Panc1 (cell line): ENCODE measurements at places on chromosomes 2 and 18. TPM values are rescaled to one million over a fixed set of nuclear protein-coding genes. Genes with fewer than 3 reads are reported as not detected.

GRCh38 chr2:45068571-45069140 is 59.4 kb upstream of the SIX2 start:
- no peak for DNase-seq

- no peak for DNase-seq
Measured at GRCh38 chr18:5662586-5663090, 118.8 kb upstream of the EPB41L3 start.

DNA sequence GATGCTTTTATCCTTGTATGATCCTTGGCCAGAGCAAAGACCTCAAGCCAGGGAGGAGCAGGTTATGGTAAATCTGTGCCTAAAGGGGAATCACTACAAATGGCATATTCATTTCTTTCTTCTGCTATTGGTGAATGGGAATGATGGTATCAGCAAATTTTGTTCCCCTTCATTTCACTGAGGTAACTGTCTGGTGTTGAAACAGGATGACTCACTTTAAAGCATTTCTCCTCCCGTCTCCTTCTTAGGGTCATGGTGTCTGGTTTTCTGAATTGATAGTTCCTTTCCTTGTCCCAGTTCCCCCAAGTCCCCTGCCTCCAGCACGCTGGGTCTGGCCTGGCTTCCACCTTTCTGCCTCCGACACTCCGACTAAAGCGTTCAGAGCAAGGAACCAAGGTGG is 109.2 kb downstream of the MREG start:
- DNase-seq: no peak

GRCh38 chr2:8819194-8819593 is 18.2 kb downstream of the KIDINS220 start:
- no peak for DNase-seq

DNA sequence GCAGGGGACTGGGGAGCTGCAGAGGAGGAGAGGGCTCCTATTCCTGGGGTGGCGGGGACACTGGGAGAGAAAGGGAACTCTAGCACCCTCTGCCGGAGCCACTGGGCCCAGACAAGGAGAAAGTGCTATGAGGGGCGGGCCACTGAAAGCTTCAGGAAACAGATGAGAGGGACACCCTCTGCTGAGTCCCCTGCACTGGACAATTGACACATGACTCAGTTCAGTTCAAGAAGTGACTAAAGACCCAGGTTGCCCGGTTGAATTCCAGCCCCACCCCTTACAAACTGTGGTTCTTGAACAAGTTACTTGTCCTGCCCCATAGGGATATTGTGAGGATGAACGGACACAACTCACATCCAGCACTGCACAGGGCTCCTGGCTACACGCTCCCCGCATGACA is 5.0 kb downstream of the RUFY4 start:
- no peak for DNase-seq

DNA sequence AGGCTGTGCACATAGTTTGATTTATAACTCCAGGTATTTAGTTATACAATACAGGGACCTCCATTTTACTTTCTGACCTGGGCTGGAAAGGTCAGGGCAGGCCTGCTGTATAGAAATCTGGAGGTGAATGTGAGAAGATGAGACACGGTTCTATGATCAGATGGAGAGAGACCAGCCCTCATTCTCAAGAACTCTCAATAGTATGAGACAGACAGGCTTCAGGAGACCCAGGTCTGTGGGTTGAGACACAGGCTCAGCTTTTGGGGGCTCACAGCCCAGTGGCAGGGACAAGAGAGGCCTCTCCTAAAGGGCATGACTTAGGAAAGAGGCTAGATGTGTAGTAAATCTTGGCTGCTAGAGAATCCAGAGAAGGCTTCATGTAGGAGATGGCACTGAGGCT is 719 bp upstream of the ATP6V1B1 start:
- no peak for DNase-seq

- no peak for DNase-seq
Measured at GRCh38 chr2:185919155-185919554, 180.6 kb downstream of the FSIP2 start.

- DNase-seq: no peak
Measured at GRCh38 chr2:218505754-218506371, 62.3 kb downstream of the USP37 start.

Gene MROH2A
- total RNA-seq: not detected

Gene PLCL1
- total RNA-seq: not detected

Gene ERFE
- 10.3 TPM for total RNA-seq

Gene HOXD8
- not detected for total RNA-seq

Gene RTP5
- not detected for total RNA-seq

Gene ZNF521
- total RNA-seq: 0.15 TPM
